ENCODE measurements at places on chromosomes 4 and X. TPM values are rescaled to one million over a fixed set of nuclear protein-coding genes. Genes with fewer than 3 reads are reported as not detected.

GRCh38 chr4:59966758-59967157 lies 1233.4 kb upstream of the ADGRL3 start:
- DNase-seq: no peak
- no peak overlapping the region for H3K4me3 ChIP-seq
- no peaks in the 10 kb centered on the region for H3K27me3 ChIP-seq
- no peak overlapping the region for H3K27ac ChIP-seq
- no peaks in the 10 kb centered on the region for H3K4me1 ChIP-seq
- no peaks in the 10 kb centered on the region for H3K36me3 ChIP-seq

DNA sequence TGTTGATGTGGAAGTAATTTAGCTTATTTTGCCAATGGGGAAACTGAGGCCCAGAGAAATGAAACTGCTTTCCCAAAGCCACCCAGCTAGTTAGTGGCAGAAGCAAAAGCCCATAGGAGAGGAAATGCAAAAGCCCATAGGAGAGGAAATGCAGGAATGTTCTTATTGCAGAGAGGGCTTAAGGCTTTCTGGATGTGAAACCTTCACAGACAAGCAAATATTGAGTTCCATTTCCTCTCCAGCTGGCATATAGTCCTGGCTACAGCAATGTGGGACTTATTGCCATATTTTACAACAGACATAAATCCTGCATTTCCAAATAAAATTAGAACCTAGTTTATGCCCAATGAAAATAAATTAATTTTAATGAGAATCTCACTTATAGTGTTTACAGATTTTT lies 69.7 kb downstream of the TMEM154 start:
- H3K4me3 ChIP-seq: no peak overlapping the region
- no peaks in the 10 kb centered on the region for H3K4me1 ChIP-seq
- H3K27me3 ChIP-seq: no peaks in the 10 kb centered on the region
- no peak overlapping the region for H3K27ac ChIP-seq
- DNase-seq: no peak

GRCh38 chrX:24228596-24228995 lies 79.1 kb downstream of the ZFX start:
- no peak for DNase-seq
- no peaks in the 10 kb centered on the region for H3K36me3 ChIP-seq
- H3K4me1 ChIP-seq: no peaks in the 10 kb centered on the region
- no peaks in the 10 kb centered on the region for H3K27me3 ChIP-seq
- no peak overlapping the region for H3K4me3 ChIP-seq
- no peak overlapping the region for H3K27ac ChIP-seq

DNA sequence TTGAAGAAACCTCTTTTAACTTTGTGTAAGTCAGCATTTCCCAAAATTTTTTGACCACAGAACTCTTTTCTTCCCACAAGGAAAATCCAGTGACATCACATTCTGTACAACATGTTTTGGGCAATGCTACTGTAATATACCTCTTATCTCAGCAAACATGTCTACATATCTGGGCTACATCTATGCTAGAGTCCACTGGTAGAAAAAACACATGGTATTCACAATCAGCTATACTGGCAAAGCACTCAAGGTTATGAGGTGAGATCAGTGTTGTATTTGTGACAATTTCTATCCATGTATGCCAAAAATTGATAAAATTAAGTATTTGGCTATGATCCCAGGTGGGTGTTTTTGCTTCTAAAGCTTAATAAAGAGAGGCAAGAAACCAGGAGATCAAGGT lies 98.0 kb downstream of the ATP11C start:
- H3K4me3 ChIP-seq: no peak overlapping the region
- H3K4me1 ChIP-seq: no peaks in the 10 kb centered on the region
- no peak overlapping the region for H3K27ac ChIP-seq
- no peaks in the 10 kb centered on the region for H3K27me3 ChIP-seq

DNA sequence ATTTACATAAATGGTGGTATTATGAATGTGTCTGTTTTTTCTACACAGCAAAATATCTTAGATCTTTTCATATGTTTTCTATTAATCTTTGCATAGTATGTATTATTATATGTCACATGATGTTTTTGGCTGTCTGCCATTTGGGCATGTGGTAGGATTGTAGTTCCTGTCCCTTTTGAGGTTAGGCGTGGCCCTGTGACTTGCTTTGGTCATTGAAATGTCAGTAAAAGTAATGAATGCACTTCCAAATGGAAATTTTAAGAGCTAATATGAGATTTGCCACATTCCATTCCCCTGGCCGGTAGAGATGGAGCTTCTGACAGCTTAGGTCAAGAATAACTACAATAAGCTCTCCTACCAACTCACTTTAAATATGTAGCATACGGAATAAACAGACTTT lies 45.1 kb downstream of the JADE3 start:
- no peaks in the 10 kb centered on the region for H3K27me3 ChIP-seq
- no peak overlapping the region for H3K4me3 ChIP-seq
- H3K27ac ChIP-seq: no peak overlapping the region

- no peaks in the 10 kb centered on the region for H3K36me3 ChIP-seq
- no peak overlapping the region for H3K4me3 ChIP-seq
- H3K4me1 ChIP-seq: no peaks in the 10 kb centered on the region
- H3K27ac ChIP-seq: no peak overlapping the region
Observed at GRCh38 chr4:33883111-33883510, 2361.2 kb downstream of the ARAP2 start.

- no peaks in the 10 kb centered on the region for H3K4me1 ChIP-seq
- no peak overlapping the region for H3K4me3 ChIP-seq
- no peaks in the 10 kb centered on the region for H3K36me3 ChIP-seq
- DNase-seq: no peak
- no peaks in the 10 kb centered on the region for H3K27me3 ChIP-seq
Observed at GRCh38 chr4:130712038-130712437, 1616.1 kb downstream of the C4orf33 start.

- H3K36me3 ChIP-seq: no peaks in the 10 kb centered on the region
- H3K27ac ChIP-seq: peak overlapping the region; percentile 89
- DNase-seq: no peak
- peaks cover 45% of the 10 kb centered on the region for H3K4me1 ChIP-seq
- H3K4me3 ChIP-seq: no peak overlapping the region
Observed at GRCh38 chr4:6767386-6767747, 15.2 kb upstream of the KIAA0232 start.

DNA sequence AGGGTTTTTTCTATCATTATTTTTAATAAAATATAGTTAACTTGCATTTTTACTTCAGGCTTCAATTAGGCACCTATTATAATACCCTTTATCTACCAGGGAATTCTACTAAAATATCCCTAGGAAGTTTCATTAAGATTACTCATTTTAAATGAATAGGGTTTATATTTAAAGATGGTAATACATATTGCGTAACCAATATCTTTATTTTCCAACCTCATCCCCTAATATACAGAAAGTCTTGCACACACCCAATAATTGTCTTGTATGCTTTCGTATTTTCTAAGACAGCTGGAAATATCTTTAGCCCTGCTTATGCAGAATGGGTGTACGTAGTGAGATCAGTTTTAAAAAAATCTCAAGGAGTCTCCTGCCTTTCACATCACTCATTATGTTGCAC lies 1186.8 kb downstream of the TECRL start:
- H3K36me3 ChIP-seq: no peaks in the 10 kb centered on the region
- H3K4me1 ChIP-seq: no peaks in the 10 kb centered on the region
- H3K4me3 ChIP-seq: no peak overlapping the region
- DNase-seq: no peak
- H3K27ac ChIP-seq: no peak overlapping the region
- no peaks in the 10 kb centered on the region for H3K27me3 ChIP-seq

GRCh38 chr4:105946771-105947170 lies 51.5 kb downstream of the NPNT start:
- DNase-seq: no peak
- no peak overlapping the region for H3K4me3 ChIP-seq
- no peaks in the 10 kb centered on the region for H3K27me3 ChIP-seq

- no peaks in the 10 kb centered on the region for H3K4me1 ChIP-seq
- H3K27me3 ChIP-seq: peaks cover 5% of the 10 kb centered on the region
- no peak for DNase-seq
Observed at GRCh38 chrX:46204721-46205422, 340.3 kb downstream of the ZNF674 start.

DNA sequence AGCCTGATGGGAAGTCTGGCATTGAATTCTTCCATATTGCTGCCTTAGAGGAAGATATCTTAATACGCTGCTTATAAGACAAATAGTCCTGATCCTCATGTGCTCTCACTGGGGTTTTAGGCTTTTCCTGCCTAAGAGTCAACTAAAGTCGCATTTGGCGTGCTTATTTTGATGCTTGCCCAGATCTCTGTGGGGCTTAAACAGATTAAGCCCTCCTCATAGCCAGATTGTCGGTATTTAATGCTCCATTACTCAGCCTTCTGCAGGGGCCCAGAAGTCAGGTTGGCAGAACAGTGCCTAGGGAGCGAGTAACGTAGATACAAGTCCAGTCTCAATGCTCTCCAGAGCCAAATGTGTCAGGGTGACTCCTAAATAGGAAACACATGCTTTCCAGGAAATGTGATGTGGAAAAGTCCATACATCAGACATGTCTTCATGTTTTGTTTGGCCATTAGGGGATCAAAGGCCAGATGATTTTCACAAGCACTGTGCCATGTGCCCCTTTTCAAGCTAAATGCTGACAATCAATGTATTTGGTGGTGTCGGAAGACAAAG lies 262.8 kb downstream of the PRDM5 start:
- no peaks in the 10 kb centered on the region for H3K4me1 ChIP-seq
- no peaks in the 10 kb centered on the region for H3K27me3 ChIP-seq
- no peak overlapping the region for H3K27ac ChIP-seq

GRCh38 chr4:77052352-77052751 lies 23.4 kb downstream of the CCNI start:
- DNase-seq: no peak
- peaks cover 7% of the 10 kb centered on the region for H3K36me3 ChIP-seq
- peaks cover 9% of the 10 kb centered on the region for H3K4me1 ChIP-seq

DNA sequence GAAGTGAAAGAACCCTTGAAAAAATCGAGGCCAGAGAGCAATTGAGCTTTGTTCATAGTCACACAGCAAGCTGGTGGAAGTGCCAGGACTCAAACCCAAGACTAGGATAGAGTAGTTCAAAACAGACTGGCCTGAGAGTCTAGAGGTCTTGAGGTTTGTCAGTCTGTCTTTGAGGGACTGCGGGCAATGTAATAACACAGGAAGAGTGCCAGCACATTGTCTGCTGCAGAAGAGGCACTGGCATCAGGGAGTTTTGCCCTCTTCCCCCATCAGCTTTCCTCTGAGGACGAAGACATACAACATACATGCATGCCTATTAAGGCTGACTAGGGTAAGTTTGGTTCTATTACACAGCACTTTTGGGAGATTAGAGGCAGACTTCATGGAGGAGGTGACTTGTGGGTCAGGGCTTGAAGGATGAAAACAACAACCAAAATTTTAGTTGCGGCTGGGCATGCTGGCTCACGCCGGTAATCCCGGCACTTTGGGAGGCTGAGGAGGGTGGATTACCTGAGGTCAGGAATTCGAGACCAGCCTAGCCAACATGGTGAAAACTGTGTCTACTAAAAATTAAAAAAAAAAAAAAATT lies 64.1 kb upstream of the LAS1L start:
- H3K36me3 ChIP-seq: no peaks in the 10 kb centered on the region
- no peak overlapping the region for H3K27ac ChIP-seq
- no peak for DNase-seq
- H3K4me1 ChIP-seq: peaks cover 20% of the 10 kb centered on the region

DNA sequence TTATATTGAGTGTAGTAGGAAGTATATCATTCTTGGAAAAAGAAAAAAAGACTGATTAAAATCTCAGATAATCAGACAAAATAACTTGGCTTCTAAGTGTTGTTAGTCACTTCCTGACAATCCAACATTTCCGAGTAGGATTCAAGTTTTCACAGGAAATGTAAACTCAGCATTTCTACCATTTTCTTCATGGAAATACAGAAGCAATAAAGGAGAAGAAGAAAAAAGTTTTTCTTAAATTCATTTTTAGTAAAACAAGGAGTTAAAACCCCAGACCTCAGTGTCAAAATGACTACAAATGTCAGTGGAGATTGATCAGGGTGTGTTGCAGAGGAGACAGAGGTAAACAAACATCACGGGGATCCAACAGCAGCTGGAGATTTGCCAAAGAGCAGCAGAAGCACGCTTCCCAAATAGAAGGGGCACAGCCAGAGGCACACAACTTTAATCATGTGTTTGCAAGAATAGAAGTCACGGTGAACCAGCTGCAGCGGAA lies 129.3 kb upstream of the FAM9B start:
- H3K27me3 ChIP-seq: no peaks in the 10 kb centered on the region
- no peaks in the 10 kb centered on the region for H3K4me1 ChIP-seq
- no peak overlapping the region for H3K4me3 ChIP-seq
- no peak for DNase-seq

DNA sequence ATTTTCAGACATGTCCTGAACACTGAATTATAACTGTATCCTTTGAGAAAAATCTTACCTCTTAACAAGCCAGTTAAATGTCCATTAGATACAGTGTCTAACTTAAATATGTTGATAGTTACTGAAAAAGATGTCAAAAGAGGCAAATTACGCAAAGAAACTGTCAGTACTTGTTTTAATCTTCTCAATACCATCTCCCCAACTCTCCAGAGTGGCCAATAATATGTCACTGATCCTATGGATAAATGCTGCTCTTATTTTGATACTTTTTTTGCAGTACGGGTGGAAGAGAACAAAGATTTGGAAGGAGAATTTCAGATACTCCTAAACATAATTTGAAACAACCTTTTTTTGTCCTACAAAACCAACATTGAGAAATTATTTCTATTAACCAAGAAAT lies 192.7 kb downstream of the CBR4 start:
- H3K36me3 ChIP-seq: no peaks in the 10 kb centered on the region
- DNase-seq: no peak
- peak overlapping the region; percentile 61 for H3K27ac ChIP-seq
- peak overlapping the region; percentile 42 for H3K4me3 ChIP-seq
- H3K27me3 ChIP-seq: no peaks in the 10 kb centered on the region

DNA sequence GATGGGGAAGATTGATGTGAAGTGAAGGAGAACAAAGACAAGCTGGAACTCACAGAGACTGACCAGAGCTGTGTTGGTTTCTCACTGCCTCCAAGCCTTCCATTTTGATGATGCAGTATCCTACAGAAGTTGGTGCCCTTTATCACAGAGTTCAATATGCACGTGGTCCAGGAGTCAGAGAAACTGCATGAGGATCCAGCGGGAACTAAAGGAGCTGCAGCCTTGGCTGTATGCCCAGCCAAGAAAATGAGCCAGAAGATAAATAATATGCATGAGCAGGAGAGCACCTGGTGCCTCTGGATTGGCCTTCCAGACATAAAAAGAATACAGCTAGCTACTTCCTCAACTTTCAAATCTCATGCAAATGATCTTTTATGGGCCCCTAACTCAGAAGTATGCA lies 44.3 kb upstream of the DCLK2 start:
- H3K27me3 ChIP-seq: no peaks in the 10 kb centered on the region
- DNase-seq: no peak

GRCh38 chrX:19443869-19444526 lies 71.3 kb downstream of the MAP3K15 start:
- no peaks in the 10 kb centered on the region for H3K27me3 ChIP-seq
- H3K27ac ChIP-seq: no peak overlapping the region
- no peak overlapping the region for H3K4me3 ChIP-seq
- H3K4me1 ChIP-seq: no peaks in the 10 kb centered on the region
- no peaks in the 10 kb centered on the region for H3K36me3 ChIP-seq

GRCh38 chrX:153778181-153778580 lies 2.7 kb upstream of the SRPK3 start:
- H3K36me3 ChIP-seq: no peaks in the 10 kb centered on the region
- H3K27ac ChIP-seq: no peak overlapping the region
- DNase-seq: peak; percentile 43
- H3K4me1 ChIP-seq: no peaks in the 10 kb centered on the region
- H3K4me3 ChIP-seq: no peak overlapping the region

Gene UCHL1
- 53.7 TPM for total RNA-seq

Gene GABRG1
- total RNA-seq: not detected

Gene UGT2B17
- total RNA-seq: not detected

Gene ARHGAP24
- total RNA-seq: 4.9 TPM

Gene GLRB
- 5.6 TPM for total RNA-seq

Gene DLG3
- 1.6 TPM for total RNA-seq

Gene UNC5C
- total RNA-seq: 1.1 TPM

Gene TEC
- total RNA-seq: 1.5 TPM
